ENCODE measurements at places on chromosomes 3 and 15.

GRCh38 chr15:99732751-99733267 lies 428 bp downstream of the LYSMD4 start:
- peaks cover 9% of the 10 kb centered on the region for H3K27me3 ChIP-seq
- H3K36me3 ChIP-seq = peaks cover 5% of the 10 kb centered on the region
- H3K27ac ChIP-seq = no peak overlapping the region
- H3K4me3 ChIP-seq = peak overlapping the region; percentile 86
- H3K4me1 ChIP-seq = peaks cover 12% of the 10 kb centered on the region
- DNase-seq = no peak

DNA sequence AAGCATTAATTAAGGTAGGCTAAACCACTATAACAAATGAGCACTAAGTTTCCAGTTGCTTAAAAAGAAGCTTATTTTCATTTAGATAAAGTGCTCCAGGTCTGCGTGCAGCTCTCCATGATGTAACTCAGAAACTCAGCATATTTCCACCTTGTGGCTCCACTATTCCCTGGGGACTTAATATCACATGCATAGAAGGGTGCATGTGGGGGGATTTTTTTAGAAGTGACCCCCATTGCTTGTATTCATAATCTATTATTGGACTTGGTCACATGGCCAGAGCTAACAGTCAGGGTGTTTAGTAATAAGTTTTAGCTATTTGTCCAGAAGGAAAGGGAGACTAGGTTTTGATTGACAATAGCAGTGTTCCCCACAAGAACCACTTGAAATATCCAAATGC lies 86.8 kb downstream of the TMCO5A start:
- no peak overlapping the region for H3K4me3 ChIP-seq
- peaks cover 19% of the 10 kb centered on the region for H3K4me1 ChIP-seq
- no peaks in the 10 kb centered on the region for H3K27me3 ChIP-seq

DNA sequence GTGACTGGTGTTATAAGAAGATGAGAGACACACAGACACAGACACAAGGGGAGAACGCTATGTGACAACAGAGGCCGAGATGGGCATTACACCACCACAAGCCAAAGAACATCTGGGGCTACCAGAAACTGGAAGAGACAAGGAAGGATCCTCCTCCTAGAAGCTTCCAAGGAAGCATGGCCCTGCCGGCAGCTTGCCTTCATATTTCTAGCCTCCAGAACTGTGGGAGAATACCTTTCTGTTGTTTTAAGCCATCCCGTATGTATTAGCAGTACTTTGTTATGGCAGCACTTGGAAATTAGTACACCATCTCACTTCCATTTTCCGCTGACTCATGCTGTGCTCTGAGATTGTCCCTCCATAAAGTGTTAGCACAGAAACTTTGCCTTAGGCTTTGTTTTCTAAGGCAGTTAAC lies 38.7 kb upstream of the CA12 start:
- H3K27me3 ChIP-seq = no peaks in the 10 kb centered on the region
- no peaks in the 10 kb centered on the region for H3K4me1 ChIP-seq
- H3K27ac ChIP-seq = no peak overlapping the region
- no peak overlapping the region for H3K4me3 ChIP-seq
- H3K36me3 ChIP-seq = no peaks in the 10 kb centered on the region

DNA sequence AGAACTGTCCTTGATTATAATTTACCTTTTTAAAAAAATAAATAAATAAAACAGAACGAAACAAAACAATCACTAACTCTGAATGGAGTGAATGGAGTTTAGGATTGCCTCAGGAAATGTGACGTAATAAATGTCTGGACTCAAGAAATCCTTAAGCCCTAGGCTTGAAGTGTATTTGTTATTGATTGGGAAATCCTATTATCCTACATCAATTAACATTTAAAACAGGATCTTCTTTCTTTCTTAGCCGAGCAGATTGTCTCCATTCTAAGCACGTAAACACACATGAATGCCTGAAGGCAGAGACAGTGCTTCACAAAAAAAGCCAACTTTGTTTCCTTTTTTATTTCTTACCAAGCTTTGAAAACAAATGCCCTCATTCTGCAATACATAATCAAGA lies 33.4 kb downstream of the KAT2B start:
- H3K4me1 ChIP-seq = no peaks in the 10 kb centered on the region
- H3K27ac ChIP-seq = no peak overlapping the region
- no peaks in the 10 kb centered on the region for H3K27me3 ChIP-seq

DNA sequence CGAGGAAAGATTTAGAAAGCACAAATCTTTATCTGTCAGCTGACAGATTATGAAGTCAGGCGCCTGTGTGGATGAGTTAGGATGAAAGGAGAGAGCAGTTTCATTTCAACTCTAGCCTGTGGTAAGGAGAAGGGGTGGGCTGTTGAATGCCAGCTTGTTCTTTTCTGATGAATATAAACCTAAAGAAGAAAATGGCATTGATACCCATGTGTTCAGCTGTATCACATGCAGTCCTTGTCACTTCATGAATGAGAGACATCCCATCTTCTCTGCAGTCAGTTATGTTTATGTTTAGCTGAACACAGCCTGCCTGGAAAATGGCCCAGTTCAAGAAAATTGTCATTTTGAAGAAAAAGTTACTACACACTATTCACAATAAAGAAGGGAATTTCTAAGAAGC lies 345.7 kb upstream of the RBMS3 start:
- H3K27me3 ChIP-seq = no peaks in the 10 kb centered on the region
- no peak overlapping the region for H3K27ac ChIP-seq
- no peak for DNase-seq
- no peak overlapping the region for H3K4me3 ChIP-seq
- no peaks in the 10 kb centered on the region for H3K36me3 ChIP-seq
- H3K4me1 ChIP-seq = no peaks in the 10 kb centered on the region

DNA sequence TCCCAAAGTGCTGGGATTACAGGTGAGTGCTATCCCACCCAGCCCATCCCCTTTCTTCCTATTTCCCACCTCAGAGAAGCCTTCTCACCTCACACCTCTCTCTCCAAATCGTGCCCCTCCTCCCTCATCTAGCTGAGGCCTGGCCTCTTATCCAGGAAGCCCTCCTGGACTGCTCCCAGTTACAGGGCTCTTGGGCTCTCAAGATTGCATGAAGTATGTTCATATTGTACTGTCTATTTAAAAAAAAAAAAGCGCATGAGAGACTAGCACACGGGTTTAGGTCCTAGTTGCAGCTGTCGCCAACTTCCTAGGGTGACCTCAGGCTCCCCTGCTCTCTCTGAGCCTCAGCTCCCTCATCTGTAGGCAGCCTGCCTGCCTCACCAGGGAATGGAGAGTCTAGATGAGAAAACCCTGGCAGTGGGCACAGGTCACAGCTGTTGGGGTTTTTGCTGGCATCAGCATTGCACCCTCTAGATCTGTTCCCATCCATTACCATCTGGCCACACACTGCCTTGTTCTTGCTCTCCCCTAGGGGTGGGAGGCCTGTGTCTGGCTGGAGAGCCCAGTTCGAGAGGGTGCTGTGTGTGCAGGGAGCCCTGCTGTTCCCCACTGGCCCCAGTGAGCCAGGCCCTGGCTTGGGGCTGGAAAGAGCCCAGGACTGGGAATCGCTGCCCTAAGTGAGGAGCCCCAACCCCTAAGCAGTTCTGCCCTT lies 24.2 kb upstream of the C15orf39 start:
- no peaks in the 10 kb centered on the region for H3K27me3 ChIP-seq
- DNase-seq = no peak
- H3K36me3 ChIP-seq = no peaks in the 10 kb centered on the region
- H3K4me1 ChIP-seq = peaks cover 83% of the 10 kb centered on the region
- H3K27ac ChIP-seq = no peak overlapping the region

DNA sequence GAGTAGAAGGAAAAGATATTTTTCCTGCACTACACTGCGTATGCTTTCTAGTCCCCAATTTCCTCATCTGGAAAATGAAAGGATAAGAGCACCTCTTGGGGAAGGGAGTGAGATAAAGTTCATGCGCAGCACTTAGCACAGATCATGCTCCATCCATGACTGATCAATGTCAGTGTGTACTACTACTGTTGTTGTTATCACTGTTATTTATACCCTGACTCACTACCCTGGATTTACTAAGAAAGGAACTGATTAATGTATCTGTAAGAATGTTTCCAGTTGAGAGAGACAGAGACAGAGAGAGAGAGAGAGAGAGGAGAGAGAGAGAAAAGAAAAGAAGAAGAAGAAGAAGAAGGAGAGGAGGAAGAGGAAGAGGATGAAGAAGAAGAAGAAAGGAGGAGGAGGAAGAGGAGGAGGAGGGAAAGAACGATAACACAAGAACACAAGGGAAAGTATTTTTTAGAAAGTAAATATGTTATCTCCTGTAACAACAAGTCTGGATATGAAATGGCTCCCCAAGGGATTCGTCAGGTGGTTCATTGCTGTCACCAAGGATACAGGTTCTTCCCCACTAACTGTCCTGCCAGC lies 212.2 kb upstream of the PROK2 start:
- H3K4me3 ChIP-seq = no peak overlapping the region
- H3K36me3 ChIP-seq = no peaks in the 10 kb centered on the region
- peaks cover 12% of the 10 kb centered on the region for H3K4me1 ChIP-seq
- H3K27me3 ChIP-seq = no peaks in the 10 kb centered on the region

DNA sequence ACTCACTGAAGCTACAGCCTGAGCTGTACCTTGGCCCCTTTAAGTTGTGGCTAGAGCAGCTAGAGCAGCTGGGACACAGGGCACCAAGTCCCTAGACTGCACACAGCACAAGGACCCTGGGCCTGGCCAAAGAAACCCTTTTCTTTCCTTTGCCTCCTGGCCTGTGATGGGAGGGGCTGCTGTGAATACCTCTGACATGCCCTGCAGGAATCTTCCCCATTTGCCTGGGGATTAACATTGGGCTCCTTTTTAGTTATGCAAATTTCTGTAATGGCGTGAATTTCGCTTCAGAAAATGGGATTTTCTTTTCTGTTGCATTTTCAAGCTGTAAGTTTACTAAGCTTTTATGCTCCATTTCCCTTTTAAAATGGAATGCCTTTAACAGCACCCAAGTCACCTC lies 611.2 kb upstream of the ARPP21 start:
- H3K36me3 ChIP-seq = no peaks in the 10 kb centered on the region
- H3K4me1 ChIP-seq = no peaks in the 10 kb centered on the region
- no peak overlapping the region for H3K4me3 ChIP-seq
- DNase-seq = no peak
- no peaks in the 10 kb centered on the region for H3K27me3 ChIP-seq
- no peak overlapping the region for H3K27ac ChIP-seq

DNA sequence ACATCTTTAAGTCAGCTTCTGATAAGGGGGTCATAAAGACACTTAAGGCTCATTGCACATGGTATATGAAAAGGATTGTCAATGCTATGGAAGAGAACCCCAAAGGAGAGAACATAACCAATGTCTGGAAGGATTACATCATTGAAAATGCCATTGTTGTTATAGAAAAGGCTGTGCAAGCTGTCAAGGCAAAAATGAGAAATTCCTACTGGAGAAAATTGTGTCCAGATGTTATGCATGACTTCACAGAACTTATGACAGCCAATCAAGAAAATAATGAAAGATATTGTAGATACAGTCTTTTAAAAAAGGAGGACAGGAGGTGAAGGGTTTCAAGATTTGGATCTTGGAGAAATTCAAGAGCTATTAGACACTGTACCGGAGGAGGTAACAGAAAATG lies 96.3 kb upstream of the MBNL1 start:
- H3K27me3 ChIP-seq = no peaks in the 10 kb centered on the region
- no peak for DNase-seq
- H3K4me3 ChIP-seq = no peak overlapping the region
- no peaks in the 10 kb centered on the region for H3K36me3 ChIP-seq
- H3K27ac ChIP-seq = no peak overlapping the region
- H3K4me1 ChIP-seq = peaks cover 18% of the 10 kb centered on the region

DNA sequence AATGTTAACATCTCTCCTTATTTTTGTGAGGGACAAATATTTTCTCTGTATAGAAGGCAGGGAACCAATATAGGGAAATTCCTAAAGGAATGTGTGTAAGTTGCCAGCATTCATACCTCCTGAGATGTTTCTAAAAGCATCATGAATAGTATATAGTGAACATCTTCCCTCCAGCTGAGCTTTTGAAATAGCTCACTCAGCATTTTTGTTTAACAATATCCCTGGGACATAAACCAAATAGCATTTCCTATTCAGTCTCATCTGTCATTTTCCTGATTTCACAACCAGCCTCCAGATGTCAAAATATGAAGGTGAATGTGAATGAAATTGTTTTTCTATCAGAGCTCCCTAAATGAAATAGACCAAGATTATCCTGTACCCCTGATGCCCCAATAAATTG lies 137.2 kb downstream of the PPM1L start:
- H3K27ac ChIP-seq = no peak overlapping the region
- H3K4me3 ChIP-seq = no peak overlapping the region
- no peaks in the 10 kb centered on the region for H3K36me3 ChIP-seq
- no peaks in the 10 kb centered on the region for H3K4me1 ChIP-seq
- no peak for DNase-seq

DNA sequence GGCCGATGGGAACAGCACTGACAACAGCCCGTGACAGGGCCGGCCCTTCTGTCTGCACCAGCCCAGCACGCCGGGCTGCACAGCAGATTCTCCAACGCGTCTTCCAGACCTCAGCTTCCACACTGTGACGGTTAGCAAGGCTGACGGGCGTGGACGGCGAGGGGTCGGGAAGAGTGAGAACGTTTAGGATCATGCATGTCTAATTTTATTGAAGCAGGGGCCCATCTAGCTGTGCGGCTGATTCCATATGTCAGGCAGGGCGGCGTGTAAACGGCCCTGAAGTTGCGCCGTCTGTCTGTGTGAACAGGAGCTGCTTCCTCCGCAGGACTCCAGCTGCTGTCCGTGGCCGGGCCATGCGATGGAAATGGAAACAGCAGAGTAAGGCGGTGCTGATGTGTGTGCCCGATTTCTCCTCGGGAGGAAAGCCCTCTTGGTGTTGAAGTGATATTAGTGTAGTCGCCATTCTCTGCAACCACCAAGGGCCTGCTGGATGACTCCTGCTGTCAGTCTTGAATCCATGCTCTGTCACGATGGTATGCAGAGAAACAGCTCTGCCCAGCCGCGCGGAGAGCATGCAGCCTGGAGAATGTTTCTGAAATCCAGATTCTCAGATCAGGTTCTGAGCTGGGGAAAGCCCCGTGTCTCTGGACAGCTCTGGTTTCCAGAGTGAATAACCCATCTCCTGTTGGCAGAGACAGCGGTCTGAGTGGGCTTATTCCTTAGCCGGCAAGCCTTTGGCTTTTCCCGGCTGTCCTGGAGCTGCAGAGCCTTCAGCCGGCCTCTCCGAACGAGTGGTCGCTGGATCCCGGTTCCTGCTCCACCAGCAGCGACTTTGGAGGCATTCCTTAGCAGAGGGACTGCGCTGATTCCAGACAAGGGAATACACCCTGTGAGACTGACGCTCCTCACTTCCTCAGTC lies 158.1 kb upstream of the UBE3A start:
- no peaks in the 10 kb centered on the region for H3K4me1 ChIP-seq
- no peaks in the 10 kb centered on the region for H3K36me3 ChIP-seq

DNA sequence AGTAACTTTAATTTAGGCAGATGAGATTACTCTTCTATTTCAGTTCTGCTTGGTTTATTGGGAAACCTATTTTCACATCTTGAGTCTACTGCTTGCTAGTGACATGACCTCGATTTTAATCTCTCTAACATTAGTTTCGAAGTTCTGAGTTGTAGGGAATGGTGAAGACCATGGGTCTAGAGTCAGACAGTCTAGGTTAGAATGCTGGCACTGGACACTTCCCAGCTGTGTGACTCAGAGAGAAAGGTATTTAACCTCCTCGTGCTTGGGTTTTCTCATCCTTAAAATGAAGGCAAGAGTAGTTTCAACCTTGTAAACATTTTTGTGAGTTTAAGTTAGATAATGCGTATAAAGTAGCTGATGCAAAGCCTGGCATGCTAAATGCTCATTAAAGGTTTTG lies 422.1 kb downstream of the GRM7 start:
- no peak for DNase-seq
- H3K36me3 ChIP-seq = no peaks in the 10 kb centered on the region
- no peaks in the 10 kb centered on the region for H3K4me1 ChIP-seq
- H3K27me3 ChIP-seq = no peaks in the 10 kb centered on the region

Measured in CD14-positive monocyte (primary cell).